ENCODE measurements at places on chromosomes 6 and 20.

GRCh38 chr6:159842035-159842434 is 42.0 kb downstream of the PNLDC1 start:
- peak; percentile 20 for DNase-seq

DNA sequence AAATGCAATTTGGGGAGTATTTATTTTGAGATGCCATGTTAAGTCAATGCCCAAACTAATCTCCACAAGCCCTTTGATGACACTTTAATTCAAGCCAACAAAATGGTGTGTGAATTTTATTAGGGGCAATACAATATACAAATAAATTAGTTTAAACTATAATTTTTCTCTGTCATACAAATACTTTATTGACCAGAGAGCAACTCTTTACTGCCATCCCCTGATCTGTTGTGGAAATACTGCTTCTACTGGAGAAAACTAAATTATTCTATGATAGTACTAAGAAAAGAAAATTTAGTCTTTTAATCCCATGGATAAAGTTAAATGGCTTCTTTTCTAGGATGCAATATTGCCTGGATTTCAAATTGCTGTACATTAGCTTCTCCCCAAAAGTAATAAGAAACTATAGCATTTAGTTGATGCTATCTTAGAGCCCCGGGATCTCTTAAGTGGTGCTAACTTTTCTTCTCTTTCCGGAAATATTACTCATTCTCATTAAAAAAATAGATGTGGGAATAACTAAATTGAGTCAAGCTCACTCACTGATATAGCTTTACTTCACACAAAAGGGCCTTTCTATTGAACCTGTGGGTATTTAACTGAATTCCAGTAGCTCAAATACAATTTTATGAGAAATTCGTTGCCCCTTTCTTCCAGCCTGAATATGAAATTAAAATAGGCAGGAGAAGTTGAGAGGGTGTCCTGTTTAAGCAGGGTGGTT is 49.2 kb downstream of the SMPDL3A start:
- no peak for DNase-seq

DNA sequence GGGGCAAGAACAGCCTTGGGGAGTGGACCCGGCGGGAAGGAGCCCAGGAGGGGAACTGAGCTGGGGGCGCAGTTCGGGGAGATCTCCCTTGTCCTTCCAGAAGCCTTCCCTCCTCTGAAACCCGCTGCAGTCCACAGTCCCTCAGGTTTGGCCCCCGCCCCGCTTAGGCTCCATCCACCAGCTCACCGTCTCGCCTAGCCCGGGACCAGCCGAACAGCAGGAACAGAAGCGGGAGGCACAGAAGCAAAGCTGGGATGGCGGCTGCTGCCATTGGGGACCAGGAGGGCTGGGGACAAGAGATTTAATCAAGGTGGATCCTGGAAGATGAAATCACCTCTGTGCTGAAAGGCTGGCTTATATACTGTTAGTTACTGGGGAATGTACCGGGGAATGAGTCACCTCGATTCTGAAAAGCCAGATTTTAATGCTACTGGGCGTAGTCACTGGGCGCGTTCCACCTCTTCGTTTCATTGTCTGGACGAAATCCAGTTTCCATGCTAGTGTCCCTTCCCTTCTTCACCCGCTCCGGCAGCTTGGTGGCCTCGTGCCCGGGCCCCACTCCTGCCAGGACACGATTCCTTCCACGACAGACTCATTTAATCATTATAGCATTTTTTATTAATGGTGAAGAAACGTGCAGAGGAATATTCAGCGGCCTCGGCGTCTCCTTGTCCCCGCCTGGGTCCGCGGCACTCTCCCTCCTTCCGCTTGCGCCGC is at the start of gene RAET1L:
Gene RAET1L (minus strand): TSS at position 332 of the 717 bp plus-strand sequence. CDS start 61 bp downstream, at position 271.
- DNase-seq: peak; percentile 87

DNA sequence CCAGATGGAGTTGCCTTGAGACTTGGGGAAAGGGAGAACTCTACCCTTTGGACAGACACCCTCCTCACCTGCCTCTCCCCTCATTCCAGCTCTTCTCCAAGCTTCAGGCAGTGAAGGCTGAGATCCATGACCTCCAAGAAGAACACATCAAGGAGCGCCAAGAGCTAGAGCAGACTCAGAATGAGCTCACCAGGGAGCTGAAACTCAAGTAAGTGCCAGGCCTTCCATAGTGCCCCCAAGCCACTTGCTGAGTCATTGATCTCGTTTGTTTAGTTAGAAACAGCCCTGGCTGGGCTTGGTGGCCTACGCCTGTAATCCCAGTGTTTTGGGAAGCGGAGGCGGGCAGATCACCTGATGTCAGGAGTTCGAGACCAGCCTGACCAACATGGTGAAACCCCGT is 39.2 kb downstream of the KIF3B start:
- DNase-seq: no peak

- DNase-seq: no peak
Measured at GRCh38 chr20:5880326-5880725, 70.0 kb downstream of the TRMT6 start.
